ENCODE measurements at places on chromosomes 6 and 20.

DNA sequence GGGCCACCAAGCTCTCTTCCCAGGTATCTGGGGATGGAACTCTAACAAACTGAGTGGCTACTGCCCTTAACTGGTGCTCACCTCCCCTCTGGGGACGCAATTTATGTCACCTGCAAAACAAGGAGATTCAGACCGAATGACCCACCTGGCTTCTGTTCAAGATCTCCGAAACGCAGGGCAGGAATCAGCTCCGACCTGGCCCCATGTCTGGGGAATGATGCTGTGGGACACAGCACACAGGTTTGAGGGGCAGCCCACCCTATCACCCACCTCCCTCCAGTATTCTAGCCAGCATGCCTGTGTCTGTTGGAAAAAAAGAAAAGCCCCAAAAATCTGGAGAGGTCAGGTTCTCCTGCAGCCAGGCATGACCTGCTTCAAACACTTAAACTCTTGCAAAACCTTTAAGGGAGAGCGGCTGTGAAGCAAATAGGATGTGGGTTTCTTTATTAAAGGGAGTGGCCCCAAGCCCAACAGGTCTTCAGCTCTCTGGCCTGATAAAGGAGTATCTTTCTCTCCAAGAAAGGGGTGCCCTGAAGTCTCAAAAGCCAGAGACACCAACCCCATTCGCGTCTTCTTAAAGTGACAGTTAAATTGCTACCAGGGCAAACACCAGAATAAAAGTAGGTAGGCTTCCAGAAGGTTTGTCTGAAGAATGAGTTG, 6.4 kb downstream of the PREX1 start:
- no peak for DNase-seq

DNA sequence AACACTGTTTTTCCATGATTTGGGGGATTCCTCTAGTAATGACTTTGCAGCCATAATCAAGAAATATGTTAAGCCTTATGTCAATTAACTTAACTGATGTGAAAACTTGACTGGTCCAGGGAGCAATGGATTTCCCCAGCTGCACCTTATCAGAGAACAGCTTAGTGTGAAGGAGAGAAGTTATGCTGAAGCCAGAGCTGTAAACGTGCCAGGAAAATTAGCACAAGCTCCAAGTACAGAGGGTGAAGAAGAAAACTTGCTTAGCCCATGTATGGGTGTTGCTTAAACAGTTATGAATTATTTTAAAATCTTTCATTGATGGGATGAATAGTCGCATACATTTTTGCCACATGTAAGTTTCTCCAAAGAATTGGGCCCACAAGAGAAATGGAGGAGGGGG, 214.9 kb upstream of the RNF217 start:
- no peak for DNase-seq

DNA sequence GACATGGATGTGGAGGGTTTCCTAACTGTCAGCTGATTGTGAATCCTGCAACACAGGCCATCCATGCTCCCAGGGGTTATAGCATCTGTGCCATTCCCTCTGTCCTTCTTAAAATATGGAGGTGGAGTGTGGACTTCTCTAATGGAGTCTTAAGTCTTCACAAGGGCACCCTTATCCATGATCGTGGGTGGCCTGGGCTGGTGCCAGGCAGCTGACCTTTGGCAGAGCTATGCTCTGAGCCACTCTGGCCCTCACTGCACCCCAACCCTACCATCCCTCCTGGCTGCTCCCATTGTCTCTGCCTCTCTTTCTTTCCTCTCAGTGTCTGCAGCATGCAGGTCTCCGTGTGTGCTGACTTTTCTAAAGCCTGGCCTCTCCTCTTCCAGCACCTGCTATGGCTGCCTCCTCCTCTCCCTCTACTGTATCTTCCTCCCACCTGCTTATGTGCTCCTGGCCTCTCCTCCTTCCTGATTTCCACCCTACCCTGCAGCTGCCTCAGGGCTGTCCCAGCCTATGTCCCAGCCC, 11.2 kb upstream of the PCMTD2 start:
- no peak for DNase-seq

- DNase-seq = peak; percentile 15
These were observed 6.5 kb downstream of the GTPBP2 start for GRCh38 chr6:43622541-43622940.

GRCh38 chr6:159399751-159400221, 230.6 kb downstream of the FNDC1 start:
- DNase-seq = peak; percentile 45

- no peak for DNase-seq
These were observed 83.9 kb upstream of the GPR6 start for GRCh38 chr6:109894181-109894580.

GRCh38 chr6:134132494-134133141, 80.2 kb upstream of the SLC2A12 start:
- DNase-seq = no peak

DNA sequence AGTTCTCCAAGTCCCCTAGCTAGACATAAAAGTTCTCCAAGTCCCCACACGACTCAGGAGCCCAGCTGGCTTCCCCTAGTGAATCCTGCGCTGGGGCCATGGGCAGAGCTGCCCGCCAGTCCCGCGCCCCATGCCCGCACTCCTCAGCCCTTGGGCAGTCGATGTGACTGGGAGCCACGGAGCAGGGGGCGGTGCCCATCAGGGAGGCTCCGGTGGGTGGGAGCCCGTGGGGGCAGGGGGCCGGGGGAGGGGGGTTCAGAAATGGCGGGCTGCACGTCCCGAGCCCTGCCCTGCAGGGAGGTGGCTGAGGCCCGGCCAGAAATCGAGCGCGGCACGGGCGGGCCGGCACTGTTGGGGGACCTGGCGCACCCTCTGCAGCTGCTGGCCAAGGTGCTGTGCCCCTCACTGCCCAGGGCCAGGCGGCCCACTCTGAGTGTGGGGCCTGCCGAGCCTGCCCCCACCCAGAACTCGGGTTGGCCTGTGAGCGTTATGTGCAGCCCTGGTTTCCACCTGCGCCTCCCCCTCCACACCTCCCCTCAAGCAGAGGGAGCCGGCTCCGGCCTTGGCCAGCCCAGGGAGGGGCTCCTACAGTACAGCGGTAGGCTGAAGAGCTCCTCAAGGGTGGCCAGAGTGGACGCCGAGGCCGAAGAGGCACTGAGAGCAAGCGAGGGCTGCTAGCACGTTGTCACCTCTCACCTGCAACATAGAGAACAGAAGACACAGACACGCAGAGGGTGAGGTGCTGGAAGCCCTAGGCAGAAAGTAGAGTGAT, 11.4 kb downstream of the GSTA5 start:
- DNase-seq = no peak

DNA sequence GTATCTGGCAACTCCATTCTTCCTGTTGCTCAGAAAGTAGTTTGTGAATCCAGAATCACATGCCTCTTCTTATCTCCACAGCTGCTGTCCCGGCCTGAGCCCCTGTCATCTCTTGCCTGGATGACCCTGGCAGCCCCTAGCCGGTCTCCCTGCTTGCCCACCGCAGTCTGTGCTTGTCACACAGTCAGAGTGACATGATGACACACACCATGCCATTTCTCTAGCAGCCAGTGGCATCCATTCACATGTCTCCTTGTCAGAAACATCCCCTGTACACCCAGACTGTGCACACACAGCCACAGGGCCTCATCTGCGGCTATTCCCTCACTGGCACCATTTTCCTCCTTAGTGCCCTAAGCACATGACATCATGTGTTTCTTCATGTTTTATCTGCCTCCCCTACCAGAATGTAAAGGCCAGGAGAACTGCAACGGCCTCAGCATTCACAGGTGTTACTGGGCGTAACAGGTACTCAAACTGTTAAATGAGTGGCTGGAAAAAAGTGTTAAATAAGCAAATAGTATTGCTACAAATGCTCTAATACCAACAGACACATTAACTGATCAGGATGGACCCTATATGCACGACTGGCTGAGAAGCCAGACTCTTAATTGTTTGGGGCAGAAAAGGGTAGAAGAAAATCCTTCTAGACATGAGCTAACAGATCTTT, 9.6 kb downstream of the ABHD12 start:
- DNase-seq = no peak

Measured in left ventricle myocardium superior (tissue), 1 donor.